ENCODE measurements at places on chromosomes 1 and 21.
A peak's percentile ranks its signal among the peaks of the same experiment; 100 is the strongest.

- DNase-seq: no peak
Measured at GRCh38 chr1:112992780-112993179, 36.8 kb upstream of the SLC16A1 start.

GRCh38 chr1:18766328-18766727 lies 93.1 kb downstream of the TAS1R2 start:
- DNase-seq: no peak

DNA sequence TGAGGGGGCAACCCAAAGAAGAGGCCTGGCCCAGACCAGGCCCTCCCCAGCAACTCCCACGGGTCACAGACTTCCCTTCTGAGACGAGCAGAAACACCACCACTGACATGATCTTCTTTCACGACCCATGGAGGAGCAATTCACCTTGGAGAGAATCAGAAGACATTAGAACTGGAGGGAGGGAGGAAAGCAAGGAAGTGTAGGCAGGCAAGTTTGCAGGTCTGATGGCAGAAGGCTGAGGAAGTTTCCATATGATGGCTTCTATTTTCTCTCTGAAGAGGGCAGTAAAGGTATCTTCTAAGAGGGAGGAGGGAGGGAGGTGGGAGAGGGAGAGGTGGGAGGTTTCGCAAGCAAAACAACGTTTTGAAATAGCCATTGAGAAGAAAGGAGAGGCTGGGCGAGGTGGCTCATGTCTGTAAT lies 1.4 kb upstream of the UBXN10 start:
- DNase-seq: no peak

DNA sequence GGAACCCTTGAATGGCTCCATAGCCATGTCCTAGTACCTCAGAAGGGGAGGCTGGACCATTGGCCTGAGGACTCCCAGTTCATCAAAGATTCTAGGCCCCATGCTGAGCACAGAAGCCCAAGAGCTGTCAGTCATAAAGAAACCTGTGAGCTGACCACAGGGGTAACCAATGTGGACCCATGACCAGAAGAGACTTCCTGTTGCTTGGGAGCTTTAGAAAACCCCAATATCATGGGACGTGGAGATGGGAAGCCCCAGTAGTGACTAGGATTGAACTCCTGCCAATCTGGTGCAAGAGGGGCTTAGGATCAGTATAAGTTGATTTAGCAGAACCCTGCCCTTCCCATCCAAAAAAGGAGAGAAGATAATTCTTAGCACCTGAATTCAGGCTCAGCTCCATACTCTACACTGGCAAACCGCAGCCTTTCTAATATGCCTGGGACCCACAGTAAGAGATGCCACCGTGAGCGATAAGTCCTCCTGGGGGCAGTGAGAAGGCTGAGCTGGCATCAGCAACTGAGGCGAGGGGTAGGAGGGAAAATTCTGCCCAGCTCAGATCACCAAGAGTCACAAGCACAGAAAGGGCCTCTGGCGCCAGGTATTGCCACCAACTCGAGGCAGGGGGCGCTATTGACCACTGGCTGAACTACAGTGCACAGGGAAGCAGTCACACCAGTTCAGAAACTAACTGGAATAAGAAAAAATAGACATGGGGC lies 108.9 kb downstream of the CAPN8 start:
- no peak for DNase-seq

- no peak for DNase-seq
Measured at GRCh38 chr1:178354816-178355215, 141.9 kb downstream of the CLEC20A start.

DNA sequence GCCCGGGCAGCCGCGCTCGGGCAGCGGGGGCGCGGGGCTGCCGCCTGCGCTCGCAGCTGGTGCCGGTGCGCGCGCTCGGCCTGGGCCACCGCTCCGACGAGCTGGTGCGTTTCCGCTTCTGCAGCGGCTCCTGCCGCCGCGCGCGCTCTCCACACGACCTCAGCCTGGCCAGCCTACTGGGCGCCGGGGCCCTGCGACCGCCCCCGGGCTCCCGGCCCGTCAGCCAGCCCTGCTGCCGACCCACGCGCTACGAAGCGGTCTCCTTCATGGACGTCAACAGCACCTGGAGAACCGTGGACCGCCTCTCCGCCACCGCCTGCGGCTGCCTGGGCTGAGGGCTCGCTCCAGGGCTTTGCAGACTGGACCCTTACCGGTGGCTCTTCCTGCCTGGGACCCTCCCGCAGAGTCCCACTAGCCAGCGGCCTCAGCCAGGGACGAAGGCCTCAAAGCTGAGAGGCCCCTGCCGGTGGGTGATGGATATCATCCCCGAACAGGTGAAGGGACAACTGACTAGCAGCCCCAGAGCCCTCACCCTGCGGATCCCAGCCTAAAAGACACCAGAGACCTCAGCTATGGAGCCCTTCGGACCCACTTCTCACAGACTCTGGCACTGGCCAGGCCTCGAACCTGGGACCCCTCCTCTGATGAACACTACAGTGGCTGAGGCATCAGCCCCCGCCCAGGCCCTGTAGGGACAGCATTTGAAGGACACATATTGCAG lies 3.0 kb downstream of the ARTN start:
- no peak for DNase-seq

DNA sequence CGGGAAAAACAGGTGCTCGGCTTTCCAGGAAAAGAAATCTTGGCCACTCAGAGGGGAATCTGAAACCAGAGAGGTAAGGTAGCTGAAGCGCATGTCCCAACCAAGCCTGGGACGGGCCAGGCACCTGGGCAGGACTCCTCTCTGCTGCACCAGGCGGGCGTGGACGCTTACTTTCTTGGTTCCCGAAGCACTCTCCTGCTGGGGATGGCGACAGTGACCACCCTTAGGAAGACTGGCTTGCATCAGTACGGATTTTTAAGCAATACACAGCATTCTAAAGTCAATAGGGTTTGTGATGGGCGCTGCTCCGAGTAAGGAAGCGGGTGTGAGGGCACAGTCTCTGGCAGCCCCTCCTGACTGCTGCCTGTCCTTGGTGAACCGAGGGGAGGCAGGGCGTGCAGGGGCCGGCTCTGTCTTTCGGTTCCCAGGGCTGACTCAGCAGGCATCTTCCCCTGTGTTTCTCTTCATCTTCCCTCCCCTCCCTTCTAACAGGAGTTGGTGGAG lies 74.9 kb upstream of the ANGPTL1 start:
- no peak for DNase-seq

- no peak for DNase-seq
Measured at GRCh38 chr1:163820226-163820625, 498.5 kb downstream of the NUF2 start.

- no peak for DNase-seq
Measured at GRCh38 chr1:27724961-27725373, 794 bp upstream of the FAM76A start.

GRCh38 chr1:45187725-45188124 lies 18.7 kb downstream of the ZSWIM5 start:
- DNase-seq: no peak

DNA sequence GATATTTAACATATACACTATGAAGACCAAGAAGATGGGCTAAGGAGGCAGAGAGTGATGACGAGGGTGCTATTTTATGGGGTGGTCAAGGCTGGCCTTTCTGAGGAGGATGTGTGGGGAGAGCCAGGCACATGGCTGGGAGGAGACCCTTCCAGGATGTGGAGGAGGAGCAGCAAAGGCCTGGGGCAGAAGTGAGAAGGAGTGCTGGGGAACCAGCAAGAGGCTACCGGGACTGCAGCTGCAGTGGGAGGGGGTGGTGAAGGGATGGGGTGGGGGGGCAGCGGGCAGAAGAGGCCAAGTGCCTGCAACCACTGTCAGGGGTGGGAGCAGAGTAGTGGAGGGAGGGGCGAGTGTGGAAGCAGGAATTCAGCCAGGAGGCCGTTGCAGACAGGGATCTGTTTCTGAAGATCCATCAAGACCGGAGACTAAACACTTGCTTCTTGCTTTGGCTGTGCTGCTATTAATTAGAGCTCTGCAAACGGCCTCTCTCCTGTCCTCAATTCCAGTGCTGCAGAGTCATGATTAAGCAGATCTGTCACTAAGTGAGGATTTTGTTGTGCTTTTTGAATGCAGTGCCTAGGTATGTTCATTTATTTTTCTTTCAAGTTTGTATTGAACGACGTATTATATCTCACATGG lies 89.9 kb downstream of the IER5 start:
- no peak for DNase-seq

GRCh38 chr21:46461909-46462308 lies 3.2 kb downstream of the DIP2A start:
- no peak for DNase-seq

DNA sequence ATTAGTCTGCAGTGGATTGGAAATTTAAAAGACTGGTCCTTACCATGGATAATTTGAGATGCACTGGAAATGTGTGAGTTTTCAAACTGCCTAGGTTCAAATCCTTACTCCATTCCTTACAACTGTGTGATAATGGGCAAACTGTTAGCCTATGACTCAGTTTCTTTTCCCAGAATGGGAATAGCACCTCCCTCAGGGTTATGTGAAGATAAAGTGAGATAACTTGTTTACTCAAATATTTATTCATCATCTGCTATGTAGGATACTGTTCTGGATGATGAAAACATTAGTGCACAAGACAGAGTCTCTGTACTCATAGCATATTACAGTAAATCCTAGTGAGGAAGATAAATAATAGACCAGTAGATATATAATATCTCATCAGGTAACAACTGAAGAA lies 28.6 kb downstream of the LRIG2 start:
- no peak for DNase-seq

DNA sequence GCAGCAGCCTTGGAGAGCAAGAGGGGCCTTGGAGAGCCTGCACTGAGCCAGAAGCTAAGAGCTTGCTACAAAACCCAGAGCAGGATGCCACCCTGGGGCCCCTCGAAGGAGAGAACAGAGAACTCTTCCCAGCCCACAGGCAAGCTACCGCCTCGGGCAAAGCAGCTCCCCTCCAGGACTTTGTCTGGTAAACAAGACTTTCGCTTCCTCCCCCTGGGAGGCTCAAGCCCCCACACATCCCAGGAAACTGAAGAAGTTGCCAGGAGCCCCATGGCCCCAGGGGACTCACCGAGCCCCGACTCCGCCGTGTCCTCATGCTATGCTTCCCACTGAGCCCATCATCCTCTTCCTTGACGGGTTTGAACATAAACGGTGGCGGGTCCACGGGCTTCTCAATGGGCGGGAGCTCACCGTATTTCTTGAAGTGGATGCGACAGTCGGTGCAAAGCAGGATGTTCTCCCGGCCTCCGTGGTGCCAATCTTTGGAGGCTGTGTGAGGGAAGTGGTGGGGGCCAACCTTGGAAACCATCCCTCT lies 45.9 kb downstream of the SLC45A1 start:
- DNase-seq: no peak

DNA sequence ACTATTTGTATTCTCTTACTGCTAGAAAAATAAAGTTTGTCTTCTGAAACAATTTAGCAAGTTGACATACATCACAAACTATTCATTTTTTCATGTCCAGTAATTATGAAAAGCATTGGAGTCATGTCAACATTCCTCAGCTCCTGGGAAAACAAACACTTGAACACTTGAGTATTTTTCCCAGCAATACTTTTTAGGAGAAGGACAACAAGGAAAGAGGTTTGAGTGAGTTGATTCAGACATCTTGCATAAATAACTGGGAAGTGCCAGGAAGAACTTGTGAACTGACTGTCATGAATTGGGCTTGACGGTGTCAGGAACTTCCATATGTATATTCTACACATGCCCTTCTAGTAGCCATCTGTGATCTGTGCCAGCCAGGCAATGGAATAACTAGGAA lies 195.6 kb downstream of the HMCN1 start:
- DNase-seq: no peak

GRCh38 chr1:198499588-198499987 lies 40.9 kb downstream of the ATP6V1G3 start:
- DNase-seq: no peak

GRCh38 chr1:235156265-235156664 lies 4.8 kb downstream of the RBM34 start:
- DNase-seq: no peak

- DNase-seq: no peak
Measured at GRCh38 chr1:241837901-241838300, 10.1 kb upstream of the EXO1 start.

- no peak for DNase-seq
Measured at GRCh38 chr1:178092878-178093493, 918 bp upstream of the RASAL2 start.

GRCh38 chr1:26317612-26318337 lies at the start of gene CD52:
Gene CD52 (plus strand): TSS chr1:26317958. CDS start chr1:26318018, 60 bp downstream.
- peak; percentile 65 for DNase-seq

DNA sequence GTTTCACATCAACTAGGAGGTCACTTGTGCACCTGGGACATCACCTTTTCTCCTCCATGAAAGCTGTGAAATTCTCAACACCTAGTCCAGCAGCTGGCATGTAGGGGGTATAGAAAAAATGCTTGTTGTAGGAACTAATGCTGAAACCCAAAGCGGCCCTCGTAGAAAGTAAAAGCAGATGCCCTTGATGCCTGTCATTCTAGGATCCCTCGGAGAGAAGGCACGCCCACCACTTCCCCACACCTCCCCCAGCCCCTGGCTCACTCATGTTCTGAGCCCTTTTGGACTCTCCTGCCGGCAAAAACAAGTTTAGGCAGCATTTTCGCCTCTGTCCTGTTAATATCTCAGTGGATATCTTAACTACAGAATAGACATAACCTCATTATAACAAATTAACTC lies 36.5 kb downstream of the RIPK4 start:
- DNase-seq: no peak

DNA sequence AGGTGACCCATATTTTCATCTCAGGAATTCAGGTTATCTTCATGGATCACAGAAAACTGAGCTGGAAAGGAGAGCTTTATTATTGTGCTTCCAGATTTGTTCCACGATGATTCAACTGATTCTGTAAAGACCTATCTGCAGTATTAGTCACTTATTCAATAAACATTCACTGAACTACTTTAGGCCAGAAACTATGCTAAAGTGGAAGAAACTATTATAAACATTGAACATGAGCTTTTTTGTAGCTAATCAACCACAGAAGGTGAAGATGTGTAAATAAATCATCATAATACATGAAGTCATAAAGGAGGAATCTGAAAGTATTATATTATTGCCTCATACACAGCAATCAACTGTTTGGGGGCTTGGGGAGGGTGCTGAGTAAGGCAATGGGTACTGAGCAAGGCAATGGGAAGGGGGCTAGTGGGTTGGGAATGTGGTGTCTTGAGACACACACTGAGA lies 30.6 kb upstream of the EXO1 start:
- no peak for DNase-seq

- no peak for DNase-seq
Measured at GRCh38 chr1:33169290-33170055, 12.4 kb downstream of the TRIM62 start.
